Osteocyte (in vitro differentiated cells): ENCODE measurements at places on chromosomes 3 and 15. TPM values are rescaled to one million over a fixed set of nuclear protein-coding genes. Genes with fewer than 3 reads are reported as not detected.

Gene CEMIP
- total RNA-seq = 445 and 457 TPM in 2 replicates

Gene IQCF5
- not detected in 2 replicates for total RNA-seq

Gene CATSPER2
- 3.1 and 3.3 TPM in 2 replicates for total RNA-seq

Gene CCR1
- total RNA-seq = not detected in 2 replicates

Gene BBX
- 88.1 and 92.2 TPM in 2 replicates for total RNA-seq

Gene PLSCR5
- total RNA-seq = not detected in 2 replicates

Gene STAC
- not detected in 2 replicates for total RNA-seq

Gene SLC51B
- not detected in 2 replicates for total RNA-seq

Gene LARP6
- 119 and 123 TPM in 2 replicates for total RNA-seq

Gene ISLR2
- 6.1 TPM in 2 replicates for total RNA-seq

Gene ANKUB1
- total RNA-seq = not detected in 2 replicates

Gene C15orf39
- total RNA-seq = 19.4 and 20.1 TPM in 2 replicates

Gene CACNA2D3
- total RNA-seq = 0.18 and 0.46 TPM in 2 replicates

Gene SLC6A1
- total RNA-seq = 38.4 and 39.1 TPM in 2 replicates

Gene GOLGA8T
- total RNA-seq = 0.94 TPM in 1 of 2 replicates, not detected in the other

Gene KNL1
- total RNA-seq = 5.6 and 6.2 TPM in 2 replicates

Gene UROC1
- total RNA-seq = not detected in 2 replicates

Gene LRTM1
- total RNA-seq = not detected in 2 replicates

Gene MAP1A
- 27.6 and 29.2 TPM in 2 replicates for total RNA-seq

Gene WWTR1
- total RNA-seq = 116 and 120 TPM in 2 replicates

Gene GPR27
- 0.63 and 0.94 TPM in 2 replicates for total RNA-seq

Gene SNAPC5
- total RNA-seq = 20.8 and 24.8 TPM in 2 replicates

Gene TEX55
- total RNA-seq = not detected in 2 replicates

Gene CCR2
- not detected in 2 replicates for total RNA-seq

Gene DPPA2
- total RNA-seq = not detected in 2 replicates

Gene SSUH2
- not detected in 2 replicates for total RNA-seq

Gene TMEM212
- not detected in 2 replicates for total RNA-seq

Gene SERINC4
- not detected in 2 replicates for total RNA-seq

Gene ARGFX
- total RNA-seq = not detected in 2 replicates

Gene KCNMB3
- 2.6 and 3.2 TPM in 2 replicates for total RNA-seq

Gene EEF1AKMT4
- 3.9 and 4.5 TPM in 2 replicates for total RNA-seq

Gene GOLGA8Q
- 1.3 and 1.6 TPM in 2 replicates for total RNA-seq

Gene SOX2
- total RNA-seq = 5.2 and 5.4 TPM in 2 replicates

Gene MAP6D1
- total RNA-seq = 4.2 and 4.6 TPM in 2 replicates

Gene SLC9C1
- not detected in 2 replicates for total RNA-seq

Gene RTP3
- not detected in 2 replicates for total RNA-seq

Gene NR2E3
- not detected in 2 replicates for total RNA-seq

Gene VGLL3
- 528 and 587 TPM in 2 replicates for total RNA-seq

Gene DYNC1LI1
- total RNA-seq = 58.8 and 64.3 TPM in 2 replicates

Gene NANOGP8
- total RNA-seq = 0.54 TPM in 1 of 2 replicates, not detected in the other

Gene GABRB3
- 7.4 and 9.7 TPM in 2 replicates for total RNA-seq

Gene CHRM5
- total RNA-seq = not detected in 2 replicates

Gene PP2D1
- not detected in 2 replicates for total RNA-seq
